ENCODE measurements at places on chromosomes 2 and 18.

DNA sequence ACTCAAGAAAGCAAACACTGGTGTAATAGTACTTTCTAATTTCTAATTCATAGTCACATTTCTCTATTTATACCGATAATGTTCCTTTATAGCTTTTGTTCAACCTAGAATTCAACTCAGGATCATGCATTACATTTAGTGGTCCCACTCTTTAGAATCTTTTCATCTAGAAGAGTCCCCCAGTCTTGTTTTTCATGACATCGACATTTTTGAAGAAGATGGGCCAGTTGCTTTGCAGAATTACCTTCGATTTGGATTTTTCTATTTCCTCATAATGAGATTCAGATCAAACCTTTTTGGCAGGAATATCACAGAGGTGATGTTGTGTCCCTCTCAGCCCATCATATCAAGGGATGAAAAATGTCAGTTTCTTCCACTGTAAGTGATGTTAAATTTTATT lies 35.3 kb downstream of the KIAA2012 start:
- no peak for DNase-seq

DNA sequence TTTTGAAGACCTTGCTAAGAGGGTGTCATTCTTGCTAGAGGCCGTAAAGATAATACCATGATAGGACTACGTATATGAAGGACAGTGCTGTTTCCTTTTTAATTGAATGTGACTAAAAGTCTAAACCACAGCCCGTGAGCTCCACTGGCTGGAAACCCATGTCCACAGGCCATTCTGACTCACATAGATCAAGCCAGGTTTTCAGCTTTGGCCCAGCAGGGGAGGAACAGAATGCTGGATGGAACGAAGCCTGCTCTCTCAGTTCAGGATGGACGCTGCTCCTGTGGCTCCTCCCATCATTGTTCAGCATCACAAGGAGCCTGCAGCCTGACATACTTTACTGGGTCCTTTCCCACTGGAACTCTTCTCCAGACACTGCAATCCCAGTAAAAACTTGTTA lies 47.6 kb downstream of the ALPK2 start:
- peak; percentile 86 for DNase-seq

- DNase-seq = no peak
Measured at GRCh38 chr2:101961338-101962191, 30.2 kb upstream of the IL1R2 start.

- DNase-seq = no peak
Measured at GRCh38 chr2:20334605-20335203, 15.9 kb downstream of the PUM2 start.

- no peak for DNase-seq
Measured at GRCh38 chr18:45553723-45554388, 61.4 kb upstream of the SLC14A2 start.

- DNase-seq = no peak
Measured at GRCh38 chr2:69065735-69066336, 52.9 kb downstream of the ANTXR1 start.

GRCh38 chr2:75464348-75464946 lies 96.3 kb downstream of the EVA1A start:
- no peak for DNase-seq

DNA sequence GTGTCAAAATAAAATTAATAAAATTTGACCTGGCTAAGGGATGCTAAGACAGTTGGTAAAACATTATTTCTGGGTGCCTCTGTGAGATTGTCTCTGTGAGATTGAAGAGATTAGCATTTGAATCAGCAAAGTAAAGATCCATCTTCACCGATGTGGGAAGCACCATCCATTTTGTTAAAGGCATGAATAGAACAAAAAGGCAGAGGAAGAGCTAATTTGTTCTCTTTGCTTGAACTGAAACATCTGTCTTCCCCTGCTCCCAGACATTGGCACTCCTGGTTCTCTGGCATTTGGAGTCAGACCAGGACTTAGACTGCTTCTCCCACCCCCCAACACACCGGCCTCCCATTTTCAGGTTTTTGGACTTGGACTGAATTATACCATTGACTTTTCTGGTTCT lies 603.8 kb upstream of the LINC00305 start:
- no peak for DNase-seq

DNA sequence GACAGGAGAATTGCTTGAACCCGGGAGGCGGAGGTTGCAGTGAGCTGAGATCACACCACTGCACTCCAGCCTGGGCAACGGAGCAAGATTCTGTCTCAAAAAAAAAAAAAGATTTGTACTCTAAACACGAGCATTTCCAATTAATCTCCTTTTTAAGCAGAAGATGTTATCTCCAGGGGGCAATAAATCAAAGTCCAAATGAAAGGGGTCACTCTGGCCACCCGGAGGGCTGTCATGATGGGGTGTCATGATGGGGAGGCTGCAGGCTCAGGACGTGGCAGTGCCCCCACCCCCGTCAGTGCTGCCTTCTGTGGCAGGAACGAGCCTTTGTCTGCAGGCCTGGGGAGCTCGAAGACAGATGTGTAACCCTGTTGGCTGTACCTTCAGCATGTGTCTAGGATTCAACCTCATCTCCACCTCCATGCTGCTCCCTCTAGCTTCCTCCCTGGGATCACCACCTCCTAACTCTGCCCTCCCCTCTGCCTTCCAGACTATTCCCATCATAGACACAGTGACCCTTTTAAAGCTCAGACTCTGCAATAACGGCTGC lies 76.9 kb upstream of the YWHAQ start:
- no peak for DNase-seq

- DNase-seq = no peak
Measured at GRCh38 chr2:110790907-110791306, 58.5 kb downstream of the ACOXL start.

DNA sequence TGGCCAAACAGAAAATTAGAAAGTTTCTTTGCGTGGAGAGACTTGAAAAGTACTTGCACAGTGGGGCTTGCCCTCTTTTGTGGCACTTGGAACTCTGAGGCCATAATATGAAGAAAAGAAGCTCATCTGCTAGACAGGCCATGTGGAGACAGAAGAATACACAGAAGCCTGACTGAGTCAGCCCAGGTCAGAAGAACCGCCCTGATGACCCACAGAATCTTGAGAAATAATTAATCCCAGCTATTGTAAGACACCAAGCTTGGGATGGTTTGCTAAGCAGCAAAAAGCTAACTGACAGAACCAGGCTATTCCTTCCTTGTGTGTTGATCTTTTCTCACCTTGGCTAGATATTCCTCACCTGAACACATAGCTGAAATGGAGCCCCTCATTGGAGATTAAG lies 33.7 kb downstream of the G6PC2 start:
- no peak for DNase-seq

GRCh38 chr2:153004627-153005026 lies 286.2 kb downstream of the ARL6IP6 start:
- DNase-seq = no peak

DNA sequence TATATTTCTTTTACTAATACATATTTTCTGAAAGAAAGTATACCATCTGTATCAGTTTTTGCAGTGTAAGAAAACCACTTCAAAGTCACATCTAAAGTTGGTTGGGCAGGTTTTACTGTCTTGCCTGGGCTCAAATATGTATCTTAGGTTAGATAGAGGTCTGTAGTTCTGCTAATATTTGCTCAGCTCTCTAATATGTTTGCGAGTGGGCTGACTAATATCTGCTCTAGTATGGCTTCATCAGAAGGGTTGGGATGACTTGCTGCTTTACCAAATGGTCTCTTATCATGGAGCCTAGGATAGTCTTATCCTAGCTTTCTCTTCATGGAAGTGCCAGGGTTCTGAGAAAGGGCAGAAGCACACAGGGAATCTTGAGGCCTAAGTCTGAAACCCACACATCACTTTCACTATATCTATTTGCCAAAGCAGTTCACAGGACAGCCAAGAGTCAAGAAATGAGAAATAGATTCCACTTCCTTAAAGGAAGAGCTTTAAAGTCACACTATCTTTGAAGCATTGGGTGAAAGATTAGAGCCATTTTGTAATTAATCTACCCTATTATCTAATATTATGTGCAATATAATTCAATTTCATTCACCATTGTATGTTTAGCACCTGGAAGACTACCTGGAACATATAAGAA lies 610.0 kb downstream of the KCNJ3 start:
- DNase-seq = no peak

- DNase-seq = no peak
Measured at GRCh38 chr2:37365669-37366068, 21.2 kb downstream of the QPCT start.

- no peak for DNase-seq
Measured at GRCh38 chr2:30270166-30270565, 38.8 kb downstream of the LBH start.

DNA sequence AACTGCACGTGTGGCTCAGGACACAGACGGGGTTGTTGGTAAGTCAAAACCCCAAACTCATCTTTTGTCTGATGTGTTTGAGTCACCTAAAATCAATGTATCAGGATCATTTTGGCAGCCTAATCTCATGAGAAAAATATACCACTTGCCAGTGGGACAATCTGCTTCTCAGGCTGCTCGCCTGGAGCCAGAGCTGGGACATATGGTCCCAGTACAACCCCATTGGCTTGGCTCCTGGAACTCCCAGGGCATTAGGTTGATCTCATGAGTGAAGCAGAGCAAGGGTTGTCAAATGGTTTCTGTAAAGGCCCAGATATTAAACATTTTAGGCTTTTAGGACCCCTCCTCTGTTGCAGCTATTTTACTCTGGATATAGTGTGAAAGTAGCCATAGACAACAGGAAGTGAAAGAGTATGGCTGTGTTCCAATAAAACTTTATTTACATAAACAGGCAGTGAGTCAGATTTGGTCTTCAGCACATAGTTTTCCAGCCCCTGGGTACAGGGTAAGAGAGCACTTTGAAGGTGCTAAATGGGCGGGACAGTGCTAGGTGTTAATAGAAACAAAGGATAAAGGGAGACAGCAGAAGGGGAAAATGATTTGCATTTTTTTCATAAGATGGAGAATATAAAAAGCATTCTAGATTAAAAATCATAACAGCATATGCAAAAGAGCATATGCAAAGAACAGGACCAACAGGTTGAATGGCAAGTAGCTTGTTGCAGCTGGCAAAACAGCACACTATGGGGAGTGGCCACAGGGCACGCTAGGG lies 290.8 kb downstream of the KCNS3 start:
- no peak for DNase-seq

Data from NCI-H226 (cell line).